ENCODE measurements at places on chromosomes 6 and 20. TPM values are rescaled to one million over a fixed set of nuclear protein-coding genes. Genes with fewer than 3 reads are reported as not detected.

The HS3ST5 gene
- 1.1 TPM for total RNA-seq

The FRK gene
- total RNA-seq = 2.9 TPM

The RHAG gene
- not detected for total RNA-seq

DNA sequence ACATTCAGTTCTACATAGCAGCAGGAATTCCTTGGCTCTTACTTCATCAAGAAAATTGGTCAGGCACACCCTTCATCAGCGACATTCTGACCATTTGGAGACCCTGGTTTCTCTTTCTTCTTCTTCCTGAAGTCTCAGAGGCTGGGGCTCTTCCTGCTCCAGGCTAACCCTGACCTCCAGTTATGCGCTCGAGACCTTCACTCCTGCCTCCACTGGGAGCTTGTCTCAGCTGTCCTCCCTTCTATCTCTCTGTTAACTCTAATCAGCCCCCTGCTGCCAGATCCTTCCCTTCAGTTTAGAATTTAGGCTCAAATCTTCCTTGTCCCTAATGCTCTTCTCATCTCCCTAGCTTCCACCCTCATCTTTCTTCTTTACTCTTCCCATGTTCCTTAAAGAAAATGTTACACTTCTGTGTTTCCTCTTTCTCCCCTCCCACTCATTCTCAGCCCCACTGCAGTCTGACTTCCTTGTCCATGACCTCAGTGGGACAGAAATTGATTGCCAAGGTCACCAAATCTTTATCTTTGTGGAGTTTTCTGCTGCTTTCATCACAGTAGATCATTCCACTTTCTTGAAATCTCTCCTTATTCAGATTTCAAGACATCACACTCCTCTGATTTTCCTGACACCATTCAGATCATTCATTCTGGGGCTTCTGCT, 8.4 kb upstream of the HLA-DOA start:
- no peaks in the 10 kb centered on the region for H3K36me3 ChIP-seq
- no peaks in the 10 kb centered on the region for H3K4me1 ChIP-seq
- no peak overlapping the region for H3K27ac ChIP-seq
- no peak for DNase-seq
- peaks cover 1% of the 10 kb centered on the region for H3K27me3 ChIP-seq

GRCh38 chr6:145548933-145549648, 186.2 kb downstream of the EPM2A start:
- H3K27me3 ChIP-seq = no peaks in the 10 kb centered on the region
- no peaks in the 10 kb centered on the region for H3K36me3 ChIP-seq
- no peaks in the 10 kb centered on the region for H3K4me1 ChIP-seq
- DNase-seq = no peak
- H3K27ac ChIP-seq = no peak overlapping the region

- no peak overlapping the region for H3K4me3 ChIP-seq
- no peak overlapping the region for H3K27ac ChIP-seq
- no peaks in the 10 kb centered on the region for H3K4me1 ChIP-seq
- no peaks in the 10 kb centered on the region for H3K27me3 ChIP-seq
- DNase-seq = no peak
These were observed 35.2 kb downstream of the PLCG1 start for GRCh38 chr20:41172296-41173140.

The SASH1 gene
- 8.2 TPM for total RNA-seq

- H3K4me1 ChIP-seq = peaks cover 28% of the 10 kb centered on the region
- no peaks in the 10 kb centered on the region for H3K36me3 ChIP-seq
- H3K27ac ChIP-seq = no peak overlapping the region
- peak; percentile 60 for DNase-seq
- no peak overlapping the region for H3K4me3 ChIP-seq
These were observed 2.1 kb upstream of the TMEM151B start for GRCh38 chr6:44268095-44268628.

The EDEM2 gene
- total RNA-seq = 46.9 TPM

DNA sequence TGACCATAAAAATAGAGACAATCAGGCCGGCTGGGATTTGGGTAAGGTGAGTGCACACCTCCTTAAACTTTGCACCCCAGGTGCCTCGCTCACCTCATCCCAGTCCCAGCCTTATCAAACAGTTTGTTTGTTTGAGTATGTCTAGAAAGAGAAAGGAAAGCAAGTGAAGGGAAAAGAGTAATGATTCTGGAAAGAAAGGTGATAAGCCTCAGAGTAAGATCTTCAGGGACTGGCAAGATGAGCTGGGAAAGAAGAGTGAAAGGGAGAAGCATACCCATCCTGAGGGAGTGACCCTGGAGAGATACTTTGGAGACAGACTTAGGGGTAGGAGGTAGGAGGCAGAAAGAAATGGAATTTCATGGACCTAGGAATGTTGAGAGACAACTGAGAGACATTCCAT, 1.7 kb downstream of the TAP2 start:
- H3K4me1 ChIP-seq = peaks cover 14% of the 10 kb centered on the region
- no peaks in the 10 kb centered on the region for H3K27me3 ChIP-seq
- H3K4me3 ChIP-seq = no peak overlapping the region
- peaks cover 7% of the 10 kb centered on the region for H3K36me3 ChIP-seq
- DNase-seq = no peak

DNA sequence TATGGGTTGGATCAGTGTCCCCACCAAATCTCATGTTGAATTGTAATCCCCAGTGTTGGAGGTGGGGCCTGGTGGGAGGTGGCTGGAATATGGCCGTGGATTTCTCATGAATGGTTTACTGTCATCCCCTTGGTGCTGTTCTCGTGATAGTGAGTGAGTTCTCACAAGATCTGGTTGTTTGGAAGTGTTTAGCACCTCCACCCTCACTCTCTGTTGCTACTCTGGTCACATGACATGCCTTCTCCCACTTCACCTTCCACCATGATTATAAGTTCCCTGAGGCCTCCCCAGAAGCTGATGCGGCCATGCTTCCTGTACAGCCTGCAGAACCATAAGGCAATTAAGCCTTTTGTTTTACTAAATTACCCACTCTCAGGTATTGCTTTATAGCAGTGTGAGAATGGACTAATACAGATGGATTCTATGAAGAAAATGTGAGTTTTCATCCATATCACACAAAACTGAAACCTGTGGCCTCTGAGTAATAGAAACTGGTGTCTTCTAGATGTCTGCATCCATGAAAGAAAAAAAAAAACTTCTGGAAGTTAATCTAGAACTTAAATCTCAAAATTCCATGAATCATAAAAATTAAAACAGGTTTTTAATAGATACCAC, 39.3 kb downstream of the MBOAT1 start:
- no peak overlapping the region for H3K4me3 ChIP-seq
- DNase-seq = no peak
- no peak overlapping the region for H3K27ac ChIP-seq
- no peaks in the 10 kb centered on the region for H3K27me3 ChIP-seq
- H3K4me1 ChIP-seq = no peaks in the 10 kb centered on the region
- H3K36me3 ChIP-seq = no peaks in the 10 kb centered on the region

- H3K4me3 ChIP-seq = no peak overlapping the region
- no peak for DNase-seq
- H3K36me3 ChIP-seq = no peaks in the 10 kb centered on the region
- H3K27me3 ChIP-seq = no peaks in the 10 kb centered on the region
- H3K27ac ChIP-seq = no peak overlapping the region
These were observed 227.9 kb downstream of the BCAS1 start for GRCh38 chr20:53842301-53843099.

DNA sequence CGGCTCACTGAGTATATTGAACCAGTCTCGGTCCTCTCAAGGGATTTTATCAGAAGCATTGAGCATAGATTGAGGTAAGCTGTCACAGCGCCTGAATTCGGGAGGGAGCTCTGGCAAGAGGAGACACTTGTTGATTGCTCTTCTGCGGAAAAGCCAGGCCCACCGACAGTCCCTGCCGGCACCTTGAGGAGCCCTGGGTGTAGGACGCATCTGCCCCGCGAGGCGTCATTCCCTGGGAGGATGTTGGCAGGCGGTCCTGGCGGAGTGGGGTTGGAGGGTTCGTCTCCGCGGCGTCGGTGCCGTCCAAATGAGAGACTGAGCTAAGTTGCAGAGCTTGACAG, 843 bp downstream of the FBXO9 start:
- H3K4me3 ChIP-seq = peak overlapping the region; percentile 92
- H3K27ac ChIP-seq = peak overlapping the region; percentile 81
- no peak for DNase-seq
- H3K36me3 ChIP-seq = no peaks in the 10 kb centered on the region
- no peaks in the 10 kb centered on the region for H3K27me3 ChIP-seq
- peaks cover 37% of the 10 kb centered on the region for H3K4me1 ChIP-seq

GRCh38 chr6:150203378-150203777, 60.5 kb downstream of the PPP1R14C start:
- no peak for DNase-seq
- no peak overlapping the region for H3K4me3 ChIP-seq
- peaks cover 6% of the 10 kb centered on the region for H3K27me3 ChIP-seq
- no peak overlapping the region for H3K27ac ChIP-seq
- no peaks in the 10 kb centered on the region for H3K4me1 ChIP-seq
- H3K36me3 ChIP-seq = no peaks in the 10 kb centered on the region

DNA sequence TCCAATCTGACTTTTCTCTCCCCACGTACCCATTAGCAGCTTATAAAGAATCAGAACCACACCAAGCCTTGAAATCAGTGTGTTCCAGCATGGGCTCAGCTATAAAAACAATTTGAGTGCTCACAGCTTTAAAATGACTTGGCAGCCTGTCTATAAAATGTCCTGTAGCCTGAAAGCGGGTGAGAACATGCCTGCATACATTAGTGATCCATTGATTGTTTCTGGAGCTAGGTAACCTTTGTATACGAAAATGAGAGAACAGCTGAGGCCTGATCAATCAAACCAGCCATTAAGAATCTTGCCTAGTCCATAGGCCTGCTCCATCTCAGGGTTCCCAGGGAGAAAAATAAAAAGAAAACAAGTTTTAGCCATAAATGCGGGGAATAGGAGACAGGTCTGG, 245.8 kb upstream of the SULF2 start:
- no peak overlapping the region for H3K27ac ChIP-seq
- H3K36me3 ChIP-seq = no peaks in the 10 kb centered on the region
- no peak for DNase-seq
- H3K4me1 ChIP-seq = no peaks in the 10 kb centered on the region
- no peak overlapping the region for H3K4me3 ChIP-seq

- peak overlapping the region; percentile 88 for H3K27ac ChIP-seq
- no peaks in the 10 kb centered on the region for H3K36me3 ChIP-seq
- H3K4me3 ChIP-seq = peak overlapping the region; percentile 97
- no peaks in the 10 kb centered on the region for H3K27me3 ChIP-seq
- H3K4me1 ChIP-seq = peaks cover 37% of the 10 kb centered on the region
These were observed 1.6 kb upstream of the NCOA7 start for GRCh38 chr6:125789167-125789566.

- no peak for DNase-seq
- peaks cover 5% of the 10 kb centered on the region for H3K4me1 ChIP-seq
- no peak overlapping the region for H3K27ac ChIP-seq
These were observed 121.1 kb downstream of the PLEKHG1 start for GRCh38 chr6:150720774-150721233.

GRCh38 chr6:158448856-158449255, 111.0 kb upstream of the TMEM181 start:
- no peaks in the 10 kb centered on the region for H3K4me1 ChIP-seq
- no peak overlapping the region for H3K27ac ChIP-seq
- H3K4me3 ChIP-seq = no peak overlapping the region
- peaks cover 27% of the 10 kb centered on the region for H3K36me3 ChIP-seq
- no peaks in the 10 kb centered on the region for H3K27me3 ChIP-seq

DNA sequence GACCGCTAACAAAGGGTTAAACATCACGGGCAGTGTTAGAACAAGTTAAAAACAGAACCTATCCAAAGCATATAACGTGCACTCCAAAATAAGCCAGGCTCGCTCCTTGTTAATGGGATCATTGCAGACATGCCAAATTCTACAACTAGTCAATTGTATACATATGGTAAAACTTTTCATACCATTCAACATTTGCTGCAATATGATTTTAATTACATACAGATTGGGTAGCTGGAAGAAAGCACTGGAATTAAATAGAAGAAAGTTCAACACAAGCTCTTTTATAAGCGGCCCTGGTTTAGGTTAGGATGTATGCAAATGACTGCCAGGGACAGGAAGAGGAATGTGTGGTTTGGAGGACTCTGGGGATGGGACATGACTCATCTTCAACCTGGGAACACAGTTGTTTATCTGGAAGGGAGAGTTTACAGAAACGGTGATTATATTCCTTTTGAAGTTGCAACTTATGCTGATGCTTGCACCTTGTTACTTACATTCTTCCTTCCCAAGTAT, 62.5 kb upstream of the TIAM2 start:
- no peak overlapping the region for H3K4me3 ChIP-seq
- H3K27me3 ChIP-seq = no peaks in the 10 kb centered on the region
- no peaks in the 10 kb centered on the region for H3K36me3 ChIP-seq
- peak; percentile 85 for DNase-seq
- no peak overlapping the region for H3K27ac ChIP-seq

The TBXT gene
- not detected for total RNA-seq

DNA sequence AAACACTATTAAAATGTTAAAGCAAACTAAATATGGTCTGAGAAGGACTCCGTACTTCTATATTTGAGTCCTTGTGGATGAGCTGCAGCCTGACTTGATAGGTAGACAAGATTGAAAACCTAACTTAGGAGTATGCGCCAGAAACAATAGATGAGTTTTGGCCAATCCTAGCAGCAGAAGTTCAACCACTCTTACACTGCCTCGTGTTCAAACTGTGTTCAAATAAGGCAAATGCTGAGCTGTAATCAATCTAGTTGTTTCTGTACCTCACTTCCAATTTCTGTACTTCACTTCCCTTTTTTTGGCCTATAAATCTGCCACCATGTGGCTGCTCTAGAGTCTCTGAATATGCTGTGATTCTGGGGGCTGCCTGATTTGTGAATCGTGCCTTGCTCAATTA, 13.2 kb upstream of the SERINC1 start:
- H3K4me1 ChIP-seq = no peaks in the 10 kb centered on the region
- no peak for DNase-seq
- no peak overlapping the region for H3K27ac ChIP-seq
- no peaks in the 10 kb centered on the region for H3K27me3 ChIP-seq

The ASIP gene
- total RNA-seq = not detected

GRCh38 chr6:44084231-44085014, 42.8 kb downstream of the MRPL14 start:
- H3K4me3 ChIP-seq = no peak overlapping the region
- DNase-seq = peak; percentile 54
- H3K36me3 ChIP-seq = no peaks in the 10 kb centered on the region
- H3K27ac ChIP-seq = no peak overlapping the region
- peaks cover 75% of the 10 kb centered on the region for H3K4me1 ChIP-seq

The SPO11 gene
- not detected for total RNA-seq

The TFAP2C gene
- total RNA-seq = not detected

The CLVS2 gene
- not detected for total RNA-seq

The HLA-DMA gene
- 0.71 TPM for total RNA-seq

DNA sequence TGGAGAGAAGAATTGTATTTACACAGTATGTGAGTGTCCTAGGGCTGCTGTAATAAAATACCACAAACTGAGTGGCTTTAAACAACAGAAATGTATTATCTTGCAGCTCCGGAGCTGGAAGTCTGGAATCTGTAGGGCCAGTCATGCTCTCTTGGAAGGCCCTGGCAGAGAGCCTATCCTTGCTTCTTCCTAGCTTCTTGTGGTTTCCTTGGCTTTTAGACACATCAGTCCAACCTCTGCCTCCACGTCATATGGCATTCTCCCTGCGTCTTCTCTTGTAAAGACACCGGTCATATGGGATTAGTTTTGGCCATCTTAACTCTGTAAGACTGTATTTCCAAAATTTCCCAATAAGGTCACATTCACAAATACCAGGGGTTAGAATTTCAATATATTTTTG, 10.8 kb downstream of the FNDC1 start:
- DNase-seq = no peak
- H3K27ac ChIP-seq = no peak overlapping the region
- H3K4me1 ChIP-seq = no peaks in the 10 kb centered on the region

GRCh38 chr20:60362531-60362930, 404.3 kb downstream of the CDH26 start:
- H3K4me1 ChIP-seq = no peaks in the 10 kb centered on the region
- H3K36me3 ChIP-seq = no peaks in the 10 kb centered on the region
- H3K27ac ChIP-seq = no peak overlapping the region
- no peak overlapping the region for H3K4me3 ChIP-seq

The CRIP3 gene
- 6.3 TPM for total RNA-seq

- no peaks in the 10 kb centered on the region for H3K36me3 ChIP-seq
- 0 out of 2 replicates have a peak, but pooled peaks cover 2% of the 10 kb centered on the region for H3K4me1 ChIP-seq
- no peak overlapping the region for H3K27ac ChIP-seq
These were observed 349.3 kb downstream of the SOX4 start for GRCh38 chr6:21942897-21943296.

The SEL1L2 gene
- total RNA-seq = not detected
